Panc1 (cell line): ENCODE measurements at places on chromosomes 13 and 19. TPM values are rescaled to one million over a fixed set of nuclear protein-coding genes. Genes with fewer than 3 reads are reported as not detected.

DNA sequence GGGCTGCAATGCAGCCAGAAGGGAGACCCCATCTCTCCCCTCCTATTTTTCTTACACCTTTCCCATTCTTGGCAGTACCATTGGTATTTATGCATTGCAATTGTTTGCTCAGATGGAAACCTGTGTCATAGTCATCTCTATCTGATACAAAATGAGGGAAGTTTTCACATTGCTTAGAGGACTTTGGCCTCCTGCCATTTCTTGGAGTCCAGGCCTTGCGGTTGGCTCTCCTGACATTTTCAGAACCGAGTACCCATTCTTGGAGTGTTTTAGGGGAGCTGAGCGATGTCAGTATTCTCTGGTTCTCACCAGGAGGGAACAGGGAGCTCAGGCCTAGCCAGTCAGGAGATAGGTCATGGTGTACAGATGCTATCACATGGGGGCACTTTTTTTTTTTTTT, 1.5 kb downstream of the SIN3B start:
- peaks cover 5% of the 10 kb centered on the region for H3K4me1 ChIP-seq
- H3K36me3 ChIP-seq = peaks cover 3% of the 10 kb centered on the region; the same call in 1 of the 2 replicates
- H3K27me3 ChIP-seq = no peaks in the 10 kb centered on the region
- H3K27ac ChIP-seq = no peak overlapping the region; the same call in 1 of the 2 replicates

The TMEM255B gene
- total RNA-seq = 26.3 TPM

- no peak for DNase-seq
- no peak overlapping the region for H3K4me3 ChIP-seq
- no peaks in the 10 kb centered on the region for H3K36me3 ChIP-seq
- peaks cover 9% of the 10 kb centered on the region for H3K4me1 ChIP-seq
These were observed 147.7 kb downstream of the GGACT start for GRCh38 chr13:100440751-100441425.

- no peak for DNase-seq
- no peak overlapping the region for H3K4me3 ChIP-seq
- H3K27me3 ChIP-seq = no peaks in the 10 kb centered on the region
- H3K4me1 ChIP-seq = peaks cover 24% of the 10 kb centered on the region
These were observed 196.6 kb upstream of the GPR12 start for GRCh38 chr13:26957182-26957581.

DNA sequence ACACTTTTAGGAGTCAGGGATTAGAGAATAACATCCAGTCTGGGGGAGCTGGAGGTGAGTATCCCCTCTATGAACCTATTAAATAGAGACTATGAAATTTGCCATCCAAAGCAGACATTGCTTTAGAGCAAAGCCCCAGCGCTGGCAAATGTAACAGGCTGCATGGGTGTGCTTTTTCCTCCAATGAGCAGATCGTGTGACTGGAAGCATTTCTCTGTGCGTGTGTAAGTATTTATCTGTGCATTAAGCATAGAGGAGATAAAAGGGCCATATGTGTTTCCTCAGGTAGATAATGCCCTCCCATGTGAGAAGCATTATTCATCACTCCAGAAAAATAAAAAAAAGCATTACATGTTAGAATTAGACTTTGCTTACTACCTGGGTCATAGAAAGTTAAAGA, 924 bp downstream of the TNFSF13B start:
- no peak for DNase-seq
- H3K4me3 ChIP-seq = peak overlapping the region; percentile 44
- H3K27me3 ChIP-seq = no peaks in the 10 kb centered on the region
- H3K36me3 ChIP-seq = no peaks in the 10 kb centered on the region
- no peaks in the 10 kb centered on the region for H3K4me1 ChIP-seq

- H3K4me1 ChIP-seq = no peaks in the 10 kb centered on the region
- no peaks in the 10 kb centered on the region for H3K27me3 ChIP-seq
- DNase-seq = peak; percentile 76
- no peak overlapping the region for H3K27ac ChIP-seq
- H3K36me3 ChIP-seq = no peaks in the 10 kb centered on the region
These were observed 6.0 kb downstream of the AP1M2 start for GRCh38 chr19:10580979-10581631.

DNA sequence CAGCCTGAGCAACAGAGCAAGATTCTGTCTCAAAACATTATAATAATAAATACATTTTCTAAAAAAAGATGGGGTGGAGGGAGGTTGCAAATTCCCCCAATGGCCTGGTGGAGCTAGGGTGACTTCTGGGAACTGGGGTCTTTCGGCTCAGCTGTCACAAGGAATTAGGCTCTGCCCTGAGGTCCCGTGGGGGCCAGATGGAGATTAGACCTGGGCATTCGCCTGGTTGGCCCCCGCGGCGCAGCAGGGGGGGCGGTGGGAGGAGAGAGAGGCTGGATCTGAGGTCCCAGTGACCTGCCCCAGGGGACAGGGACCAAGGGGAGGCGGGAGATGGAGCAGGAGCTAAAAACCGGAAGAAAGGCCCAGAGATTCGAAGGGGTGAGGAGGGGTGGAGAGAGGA, 14.8 kb downstream of the FUT6 start:
- DNase-seq = no peak
- no peak overlapping the region for H3K27ac ChIP-seq
- no peaks in the 10 kb centered on the region for H3K27me3 ChIP-seq
- no peak overlapping the region for H3K4me3 ChIP-seq
- peaks cover 8% of the 10 kb centered on the region for H3K4me1 ChIP-seq

DNA sequence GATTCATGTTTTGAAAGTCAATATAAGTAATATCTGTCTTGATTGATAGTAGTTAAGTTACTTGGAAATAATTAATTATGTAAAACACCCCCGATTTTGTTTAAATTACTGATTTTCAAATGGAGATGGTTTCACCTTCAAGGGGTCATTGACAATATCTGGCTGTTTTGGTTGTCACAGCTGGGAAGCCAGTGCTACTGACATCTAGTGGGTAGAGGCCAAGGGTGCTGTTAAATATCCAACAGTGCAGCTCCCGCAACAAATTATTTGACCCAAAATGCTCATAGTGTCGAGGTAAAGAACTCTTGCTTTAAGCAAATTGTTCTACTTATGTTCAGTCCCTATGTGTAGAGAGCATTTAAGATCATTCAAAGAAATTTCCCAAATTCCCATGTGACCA, 50.6 kb upstream of the PCDH20 start:
- no peaks in the 10 kb centered on the region for H3K4me1 ChIP-seq
- no peaks in the 10 kb centered on the region for H3K27me3 ChIP-seq
- no peak overlapping the region for H3K4me3 ChIP-seq
- H3K27ac ChIP-seq = no peak overlapping the region
- no peaks in the 10 kb centered on the region for H3K36me3 ChIP-seq

The PSG4 gene
- total RNA-seq = 0.10 TPM

The LILRA5 gene
- not detected for total RNA-seq

GRCh38 chr13:112943309-112944125, 25.5 kb upstream of the MCF2L start:
- no peak overlapping the region for H3K27ac ChIP-seq
- H3K4me1 ChIP-seq = no peaks in the 10 kb centered on the region
- no peaks in the 10 kb centered on the region for H3K36me3 ChIP-seq
- H3K27me3 ChIP-seq = no peaks in the 10 kb centered on the region

DNA sequence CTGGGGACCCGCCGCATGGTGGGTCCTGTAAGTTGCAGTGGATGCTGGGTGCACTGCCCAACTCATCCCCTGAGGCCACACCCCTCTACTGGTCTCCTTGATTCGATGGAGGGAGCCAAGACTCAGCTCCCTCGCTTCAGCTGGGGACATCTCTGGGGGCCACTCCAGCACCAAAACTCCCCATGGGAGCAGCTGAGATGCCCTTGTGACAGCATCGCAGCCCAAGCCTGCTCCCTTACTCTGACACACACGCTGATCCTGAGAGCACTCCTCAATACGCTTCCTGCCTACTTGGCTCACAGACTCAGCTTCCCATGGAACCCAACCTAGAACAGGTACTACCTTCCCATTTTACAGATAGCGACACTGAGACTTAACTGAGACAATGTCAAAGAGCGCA, 56.2 kb downstream of the PEPD start:
- H3K4me1 ChIP-seq = no peaks in the 10 kb centered on the region
- DNase-seq = no peak
- H3K4me3 ChIP-seq = no peak overlapping the region
- no peaks in the 10 kb centered on the region for H3K36me3 ChIP-seq
- H3K27ac ChIP-seq = no peak overlapping the region

DNA sequence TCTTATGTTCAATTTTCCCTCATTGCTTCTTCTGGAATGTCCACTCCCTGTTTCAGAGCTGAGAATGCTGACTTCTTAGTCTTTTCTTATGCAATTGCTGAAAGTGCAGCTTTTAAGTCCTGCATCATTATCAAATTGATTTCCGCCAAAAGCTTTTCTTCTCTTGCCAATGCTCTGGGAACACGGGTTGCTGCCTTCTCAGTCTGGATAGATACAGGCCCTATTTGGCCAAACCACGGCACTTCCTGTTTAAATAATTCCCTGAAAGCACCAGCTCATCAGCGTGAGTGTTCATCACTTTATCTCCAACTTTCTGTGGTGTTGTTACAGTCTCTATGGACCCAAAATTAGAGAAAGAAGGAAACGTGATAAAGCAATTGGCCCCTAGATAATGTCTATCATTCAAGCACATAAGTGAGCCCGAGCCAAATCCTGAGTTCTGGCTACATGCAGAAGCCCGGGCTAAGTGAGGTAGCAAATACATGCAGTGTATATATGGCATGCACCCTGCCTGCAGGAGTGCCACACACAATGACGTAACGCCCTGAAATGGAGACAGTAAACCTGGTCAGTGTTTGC, 85.7 kb downstream of the CYSLTR2 start:
- H3K27ac ChIP-seq = no peak overlapping the region
- no peaks in the 10 kb centered on the region for H3K4me1 ChIP-seq
- no peak for DNase-seq
- H3K4me3 ChIP-seq = no peak overlapping the region

DNA sequence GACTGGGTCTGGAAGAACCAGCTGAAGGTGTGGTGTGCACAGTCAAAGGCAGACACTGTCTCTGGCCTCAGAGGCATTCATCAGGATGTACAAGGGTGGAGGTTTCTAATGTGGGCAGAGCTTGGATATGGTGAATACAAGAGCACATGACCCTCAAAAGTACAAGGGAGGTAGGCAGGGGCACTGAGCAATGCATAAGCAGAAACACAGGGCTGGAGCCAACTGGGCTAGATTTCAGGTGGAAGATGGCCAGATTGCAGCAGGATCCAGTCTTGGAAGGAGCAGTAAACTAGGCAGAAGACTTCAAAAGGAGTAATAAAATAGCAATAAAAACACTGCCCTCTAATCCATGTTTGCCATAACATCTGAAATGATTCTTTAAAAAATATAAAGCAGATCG, 417.1 kb downstream of the OLFM4 start:
- H3K27ac ChIP-seq = no peak overlapping the region
- no peaks in the 10 kb centered on the region for H3K4me1 ChIP-seq
- H3K36me3 ChIP-seq = no peaks in the 10 kb centered on the region
- no peak overlapping the region for H3K4me3 ChIP-seq
- no peaks in the 10 kb centered on the region for H3K27me3 ChIP-seq

The ZNF763 gene
- 0.39 TPM for total RNA-seq

DNA sequence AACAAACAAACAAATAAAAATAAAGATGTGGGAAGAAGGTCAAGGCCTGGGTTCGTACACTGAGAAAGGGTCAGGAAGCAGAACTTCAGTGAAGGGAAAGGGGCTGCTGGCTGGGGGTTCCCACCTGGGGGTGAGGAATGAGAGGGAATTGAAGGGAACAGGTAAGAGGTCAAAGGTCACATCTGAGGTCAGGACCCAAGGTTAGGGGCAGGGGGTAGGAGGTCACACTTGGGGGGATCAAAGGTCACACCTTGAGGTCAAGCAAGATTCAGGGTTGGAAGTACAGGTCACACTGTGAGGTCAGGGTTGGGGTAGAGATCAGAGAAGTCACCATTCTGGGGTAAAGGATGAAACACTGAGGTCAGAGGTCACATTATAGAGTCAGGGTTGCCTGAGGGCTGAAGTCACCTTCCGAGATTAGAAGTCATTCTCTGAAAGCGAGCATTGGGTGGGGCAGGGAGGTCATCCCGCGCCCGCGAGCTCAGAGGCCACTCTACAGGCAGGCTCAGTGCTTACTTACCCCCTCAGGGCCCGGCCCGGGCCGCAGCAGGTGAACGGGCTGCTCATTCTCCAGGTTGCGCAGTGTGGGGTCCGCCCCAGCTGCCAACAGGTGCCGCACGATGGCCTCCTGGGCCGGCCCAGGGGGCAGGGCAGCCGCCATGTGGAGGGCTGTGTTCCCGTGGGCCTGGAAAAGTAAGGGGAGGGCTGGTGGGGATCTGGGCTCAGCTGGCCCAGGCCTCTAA, 10.8 kb downstream of the NFKBID start:
- no peak for DNase-seq
- no peak overlapping the region for H3K4me3 ChIP-seq
- no peaks in the 10 kb centered on the region for H3K27me3 ChIP-seq
- no peaks in the 10 kb centered on the region for H3K4me1 ChIP-seq

- DNase-seq = no peak
- H3K27ac ChIP-seq = no peak overlapping the region
- H3K27me3 ChIP-seq = no peaks in the 10 kb centered on the region
- H3K36me3 ChIP-seq = no peaks in the 10 kb centered on the region
These were observed 282.0 kb downstream of the DNAJC15 start for GRCh38 chr13:43305416-43305815.

The ZNF844 gene
- total RNA-seq = 8.6 TPM

The DPY19L3 gene
- 27.8 TPM for total RNA-seq

The NANOS3 gene
- total RNA-seq = 0.33 TPM

The ACP7 gene
- total RNA-seq = 10.3 TPM

- H3K4me1 ChIP-seq = no peaks in the 10 kb centered on the region
- H3K36me3 ChIP-seq = no peaks in the 10 kb centered on the region
- no peak for DNase-seq
- H3K27me3 ChIP-seq = no peaks in the 10 kb centered on the region
These were observed 240.3 kb downstream of the LACC1 start for GRCh38 chr13:44120043-44120442.

GRCh38 chr13:44132710-44133109, 240.9 kb upstream of the SERP2 start:
- no peaks in the 10 kb centered on the region for H3K36me3 ChIP-seq
- H3K27me3 ChIP-seq = no peaks in the 10 kb centered on the region
- H3K4me1 ChIP-seq = no peaks in the 10 kb centered on the region
- no peak overlapping the region for H3K4me3 ChIP-seq

GRCh38 chr19:339262-339887, 5.2 kb downstream of the MIER2 start:
- no peak overlapping the region for H3K4me3 ChIP-seq
- no peak overlapping the region for H3K27ac ChIP-seq
- H3K36me3 ChIP-seq = peaks cover 3% of the 10 kb centered on the region; the same call in 1 of the 2 replicates

The CPB2 gene
- total RNA-seq = 0.28 TPM

The ZNF468 gene
- total RNA-seq = 27.5 TPM

GRCh38 chr13:68064001-68064770, 834.0 kb upstream of the PCDH9 start:
- H3K4me3 ChIP-seq = no peak overlapping the region
- H3K36me3 ChIP-seq = no peaks in the 10 kb centered on the region
- H3K27ac ChIP-seq = no peak overlapping the region
- H3K4me1 ChIP-seq = no peaks in the 10 kb centered on the region
- DNase-seq = no peak

- no peaks in the 10 kb centered on the region for H3K27me3 ChIP-seq
- H3K4me1 ChIP-seq = peaks cover 22% of the 10 kb centered on the region
- H3K4me3 ChIP-seq = no peak overlapping the region
These were observed 36.0 kb downstream of the BICRA start for GRCh38 chr19:47644743-47645482.
